ENCODE measurements at places on chromosomes 3 and 15.

DNA sequence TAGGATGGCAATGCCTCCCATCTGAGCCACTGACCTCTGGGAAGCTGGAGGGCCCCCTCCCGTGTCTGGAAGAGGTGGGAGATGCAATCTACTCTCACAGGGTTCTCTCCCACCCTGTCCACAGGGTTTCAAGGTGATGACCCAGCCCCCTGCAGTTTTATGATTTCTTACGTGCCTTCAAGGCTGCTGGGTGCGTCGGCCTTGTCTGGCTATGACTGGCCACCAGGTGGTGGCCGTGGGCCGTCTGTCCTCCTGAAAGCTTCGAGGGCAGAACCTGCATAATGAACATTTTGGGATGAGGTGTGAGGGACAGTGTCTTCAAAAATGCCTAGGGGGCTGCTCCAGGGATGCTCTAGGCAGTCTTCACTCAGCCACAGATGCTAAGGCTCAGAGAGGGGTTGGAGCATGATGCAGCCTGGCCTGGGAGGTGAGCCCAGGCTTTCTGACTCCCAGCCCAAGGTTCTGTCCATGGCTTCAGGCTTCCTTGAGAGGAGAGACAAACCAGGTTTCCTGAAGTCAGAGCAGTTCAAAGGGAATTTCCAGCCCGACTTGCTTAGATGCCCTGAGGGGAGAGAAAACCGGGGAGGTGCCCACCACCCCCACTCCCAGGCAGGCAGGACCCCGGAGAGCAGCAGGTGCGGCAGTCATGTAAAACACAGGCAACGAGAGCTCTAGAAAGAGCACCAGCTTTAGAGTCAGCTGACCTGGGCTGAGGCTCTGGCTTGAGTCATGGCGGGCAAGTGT lies 18.7 kb downstream of the ISG20 start:
- no peak for DNase-seq

DNA sequence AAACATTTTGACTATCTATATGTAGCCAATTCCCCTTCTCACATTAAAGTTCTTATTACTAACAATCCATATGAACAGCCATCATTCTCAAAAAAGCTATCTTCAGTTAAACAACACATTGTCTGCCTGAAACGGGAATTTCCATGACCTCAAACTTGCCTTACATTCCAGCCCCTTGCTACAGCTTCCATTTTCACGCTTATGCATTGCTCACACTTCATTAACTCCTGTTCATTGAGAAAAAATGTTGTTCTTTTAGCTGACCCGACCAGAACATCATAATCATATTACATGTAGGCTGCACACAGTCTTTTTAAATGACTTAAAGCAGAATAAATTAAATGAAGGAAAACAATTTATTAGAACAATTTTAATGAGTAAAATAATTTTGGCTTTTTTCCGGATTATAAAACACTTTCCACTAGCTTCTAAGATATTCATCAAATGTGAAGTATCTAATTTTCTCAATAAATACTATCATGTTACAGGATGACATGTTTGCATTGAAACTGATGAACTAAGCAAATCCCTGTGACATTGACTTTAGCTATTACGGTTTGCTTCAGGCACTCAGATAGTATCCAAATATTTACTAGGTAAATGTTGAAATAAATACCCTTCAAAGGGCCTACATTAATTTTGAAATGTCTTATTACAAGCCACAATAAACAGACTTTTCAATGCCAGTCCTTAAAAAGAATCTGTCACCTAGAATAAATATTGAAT lies 49.9 kb downstream of the P3H2 start:
- DNase-seq, result no peak

GRCh38 chr3:176692199-176692965 lies 504.9 kb downstream of the TBL1XR1 start:
- no peak for DNase-seq

DNA sequence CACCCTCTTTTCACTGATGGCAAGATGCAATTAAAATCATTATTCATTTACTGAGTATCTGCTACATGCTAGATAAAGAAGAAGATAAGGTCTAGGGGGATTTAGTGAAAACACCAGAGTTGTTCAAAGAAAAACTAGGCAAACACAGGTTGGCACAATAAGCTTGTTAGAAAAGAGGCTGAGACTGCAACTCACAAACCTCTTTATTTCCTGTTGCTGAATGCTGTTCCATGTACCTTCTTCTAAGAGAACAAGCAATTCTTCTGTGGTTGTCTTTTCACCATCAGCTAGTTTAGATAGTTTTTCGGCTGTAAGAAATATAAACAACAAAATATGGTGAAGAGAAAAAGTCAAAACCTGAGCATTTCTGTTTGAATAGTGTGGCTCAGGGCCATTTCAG lies 61.1 kb downstream of the EIF3J start:
- DNase-seq, result no peak

DNA sequence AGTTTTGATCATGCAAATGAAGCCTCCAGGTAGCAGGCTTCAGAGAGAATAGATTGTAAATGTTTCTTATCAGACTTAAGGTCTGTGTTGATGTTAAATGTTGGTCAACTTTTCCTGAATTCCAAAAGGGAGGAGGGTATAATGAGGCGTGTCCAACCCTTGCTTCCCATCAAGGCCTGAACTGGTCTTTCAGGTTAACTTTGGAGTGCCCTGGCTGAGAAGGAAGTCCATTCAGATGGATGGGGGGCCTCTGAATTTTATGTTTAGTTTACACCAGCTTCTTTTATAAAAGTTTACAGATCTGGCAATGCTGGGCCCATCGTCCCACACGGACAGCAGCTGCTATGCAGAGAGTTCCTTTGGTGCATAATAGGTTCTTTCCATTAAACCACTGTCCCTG lies 8.9 kb downstream of the CCDC13 start:
- no peak for DNase-seq

- DNase-seq, result peak; percentile 33
These were observed 43.5 kb upstream of the BDH1 start for GRCh38 chr3:197599089-197599765.

DNA sequence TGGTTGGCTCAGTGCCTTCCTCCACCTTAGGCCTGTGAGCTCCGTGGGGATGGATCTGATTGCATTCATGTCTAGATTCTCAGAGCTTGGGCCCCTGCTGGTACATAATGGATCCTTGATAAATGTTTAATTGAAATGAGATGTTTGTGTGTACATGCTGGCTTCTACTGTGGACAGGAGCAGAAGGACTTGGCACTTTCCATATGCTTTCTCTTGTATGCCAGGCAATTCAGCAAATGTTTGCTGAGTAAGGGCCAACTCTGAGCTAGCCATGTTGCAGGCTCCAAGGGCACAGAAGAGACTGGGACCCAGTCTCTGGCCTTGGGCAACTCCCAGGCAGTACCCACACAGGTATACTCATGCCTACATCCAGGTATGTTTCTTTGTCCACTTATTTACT lies 67.0 kb downstream of the RAB11A start:
- DNase-seq, result no peak

DNA sequence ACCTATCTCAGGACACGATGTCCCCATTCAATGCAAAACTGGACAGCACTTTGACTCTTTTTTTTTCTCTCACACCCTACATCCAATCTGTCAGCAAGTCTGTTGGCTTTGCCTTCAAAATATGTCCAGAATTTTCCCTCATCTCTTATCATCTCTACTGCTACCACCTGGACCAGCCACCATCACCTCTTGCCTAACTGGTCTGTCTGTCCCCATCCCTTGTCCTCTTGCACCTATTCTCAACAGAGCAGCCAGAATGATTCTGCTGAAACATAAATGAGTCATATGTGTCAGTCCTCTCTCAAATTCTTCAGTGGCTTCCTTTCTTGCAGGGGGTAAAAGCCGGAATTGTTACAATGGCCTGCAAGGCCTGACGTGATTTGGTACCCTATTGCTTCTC lies 105.8 kb downstream of the CYP19A1 start:
- DNase-seq, result no peak

GRCh38 chr15:66212563-66212921 lies 41.0 kb downstream of the MEGF11 start:
- no peak for DNase-seq

GRCh38 chr3:73966733-73967132 lies 342.0 kb upstream of the PDZRN3 start:
- DNase-seq, result no peak

DNA sequence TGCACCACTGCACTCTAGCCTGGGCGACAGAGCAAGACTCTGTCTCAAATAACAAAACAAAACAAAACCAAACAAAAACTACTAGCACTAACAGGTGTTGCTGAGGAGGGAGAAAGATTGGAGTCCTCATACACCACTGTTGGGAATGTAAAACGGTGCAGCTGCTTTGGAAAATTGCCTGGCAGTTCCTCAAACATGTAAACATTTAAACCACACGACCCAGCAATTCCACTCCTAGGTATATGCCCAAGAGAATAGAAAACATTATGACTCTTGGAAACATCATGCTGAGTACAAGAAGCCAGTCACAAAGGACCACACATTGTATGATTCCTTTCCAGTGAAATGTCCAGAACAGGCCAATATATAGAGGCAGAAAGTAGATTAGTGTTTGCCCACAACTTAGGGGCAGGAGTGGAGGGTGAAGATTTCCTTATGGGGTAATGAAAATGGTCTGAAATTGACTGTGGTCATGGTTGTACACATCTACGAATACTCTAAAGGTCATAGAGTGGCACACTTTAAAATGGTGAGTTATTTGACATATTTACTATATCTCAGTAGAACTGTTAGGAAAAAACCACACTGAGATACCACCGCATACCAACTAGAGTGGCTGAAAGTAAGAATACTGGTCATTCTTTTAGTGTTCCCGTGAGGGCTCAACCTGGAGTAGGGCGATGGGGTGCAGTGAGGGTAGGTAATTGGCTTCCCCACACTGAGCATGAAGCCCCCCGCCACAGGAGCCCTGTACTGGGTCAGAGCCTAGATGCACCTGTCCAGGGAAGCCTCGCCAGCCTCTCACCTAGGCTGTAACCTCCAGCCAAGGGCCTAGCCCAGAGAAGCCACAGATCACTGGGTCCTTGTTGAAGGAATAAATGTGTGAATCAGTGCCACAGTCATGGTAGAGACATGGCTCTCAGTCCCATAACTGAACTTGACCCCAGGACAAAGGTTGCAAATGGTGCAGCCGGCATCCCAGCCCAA lies 131.1 kb downstream of the NUP210 start:
- no peak for DNase-seq

GRCh38 chr3:160921020-160921635 lies 165.1 kb downstream of the PPM1L start:
- DNase-seq, result no peak

DNA sequence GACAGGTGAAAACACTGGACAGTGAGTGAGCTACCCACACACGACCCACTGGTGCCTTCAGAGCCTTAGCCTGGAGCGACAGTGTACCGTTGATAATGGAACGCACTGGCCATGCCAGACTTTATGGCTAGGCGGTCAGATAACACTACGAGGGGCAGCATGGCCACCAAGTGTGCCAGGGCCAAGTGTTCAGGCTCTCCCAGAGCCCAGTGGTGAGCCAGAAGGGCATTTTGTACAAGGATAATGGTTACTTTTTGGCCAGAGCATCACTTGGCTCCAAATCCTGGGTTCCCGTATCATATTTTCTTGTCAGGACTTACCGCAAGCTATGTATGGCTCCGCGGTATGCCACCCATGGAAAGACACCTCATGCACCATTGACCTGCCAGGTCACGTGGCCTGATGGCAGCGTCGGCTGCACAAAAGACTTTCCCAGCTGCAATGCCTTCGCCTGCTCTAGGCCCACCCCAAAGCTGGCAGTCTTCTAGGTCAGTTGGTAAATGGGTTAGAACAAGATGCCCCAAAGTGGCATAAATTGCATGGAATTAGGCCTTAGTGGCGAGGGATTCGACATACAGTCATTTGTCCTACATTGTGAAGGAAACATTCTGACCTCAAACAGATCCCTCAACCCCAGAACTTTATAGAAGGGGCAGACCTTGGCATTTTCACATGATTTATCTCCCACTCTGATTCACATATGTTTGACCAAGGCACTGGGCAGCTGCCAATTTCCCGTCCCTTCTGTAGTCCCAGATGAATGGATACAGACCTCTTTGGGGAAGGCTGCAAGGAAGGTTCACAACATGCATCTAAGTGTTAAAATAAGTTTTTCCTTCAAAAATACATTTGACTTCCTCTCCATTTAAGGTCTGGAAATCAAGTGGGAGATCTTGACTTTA lies 12.2 kb upstream of the SLC28A1 start:
- DNase-seq, result no peak

DNA sequence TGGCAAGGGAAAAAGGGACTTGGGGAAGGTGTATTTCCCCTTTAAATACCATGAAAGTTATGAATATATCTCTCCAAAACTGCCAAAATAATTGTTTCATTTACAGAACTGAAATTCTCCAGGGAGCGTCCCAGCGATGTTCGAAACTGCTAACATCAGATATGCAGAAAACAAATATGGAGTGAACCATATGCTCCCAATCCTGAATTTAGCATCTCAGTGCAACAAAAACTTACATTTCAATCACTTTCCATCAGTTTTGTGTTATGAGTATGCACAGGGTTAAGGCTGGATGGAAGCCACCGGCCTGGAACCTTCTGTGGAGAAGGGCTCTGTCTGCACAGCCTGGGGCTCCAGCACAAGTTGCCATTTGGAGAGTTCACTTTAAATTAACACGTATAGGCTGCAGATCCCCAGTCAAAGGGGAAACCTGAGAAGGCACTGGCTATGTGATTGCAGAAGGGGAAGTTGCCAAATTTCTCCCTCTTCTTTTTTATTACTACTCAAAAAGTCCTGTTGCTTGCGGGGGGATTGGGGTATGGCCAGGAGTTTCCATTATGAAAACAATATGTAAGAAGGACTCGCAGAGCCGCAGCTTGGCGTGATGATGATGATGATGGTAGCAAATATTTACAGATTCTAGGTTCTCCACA lies 56.9 kb upstream of the FOXP1 start:
- DNase-seq, result no peak

DNA sequence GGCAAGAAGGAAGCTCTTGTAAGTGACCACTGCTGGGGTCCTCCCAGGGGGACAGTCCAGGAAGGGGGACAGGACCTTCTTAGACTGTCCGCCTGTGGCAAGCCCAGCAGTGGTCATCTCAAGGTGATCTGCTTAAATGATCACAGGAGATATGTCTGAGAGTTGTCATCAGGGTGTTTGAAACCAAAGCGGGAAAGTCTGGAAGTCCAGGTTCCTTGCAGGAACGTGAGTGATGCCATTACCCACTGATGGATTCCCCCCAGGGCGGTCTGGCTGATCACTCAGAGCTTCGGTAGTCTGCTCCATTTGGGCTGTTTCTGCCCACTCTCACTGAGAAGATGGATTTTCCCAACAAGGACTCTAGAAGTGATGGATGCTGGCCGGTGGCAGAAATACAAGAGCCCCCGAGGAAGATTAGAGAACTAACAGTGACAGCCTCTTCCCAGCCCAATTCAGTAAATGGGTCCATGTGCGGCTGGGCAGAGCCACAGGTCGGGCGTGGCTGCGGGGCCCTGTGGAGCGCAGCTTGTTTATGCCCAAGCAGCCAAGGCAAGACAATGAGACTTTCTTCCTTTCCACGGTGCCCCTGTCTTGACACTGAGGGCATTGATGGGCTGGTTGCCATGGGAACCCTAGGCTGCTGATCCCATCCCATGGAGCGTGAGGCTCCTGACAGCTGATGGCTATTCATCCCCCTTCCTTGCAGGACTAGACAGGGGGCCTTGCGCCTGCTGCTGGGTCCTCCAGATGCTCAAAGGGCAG lies 9.5 kb downstream of the PCSK6 start:
- no peak for DNase-seq
